ENCODE measurements at places on chromosomes 7 and 10.

DNA sequence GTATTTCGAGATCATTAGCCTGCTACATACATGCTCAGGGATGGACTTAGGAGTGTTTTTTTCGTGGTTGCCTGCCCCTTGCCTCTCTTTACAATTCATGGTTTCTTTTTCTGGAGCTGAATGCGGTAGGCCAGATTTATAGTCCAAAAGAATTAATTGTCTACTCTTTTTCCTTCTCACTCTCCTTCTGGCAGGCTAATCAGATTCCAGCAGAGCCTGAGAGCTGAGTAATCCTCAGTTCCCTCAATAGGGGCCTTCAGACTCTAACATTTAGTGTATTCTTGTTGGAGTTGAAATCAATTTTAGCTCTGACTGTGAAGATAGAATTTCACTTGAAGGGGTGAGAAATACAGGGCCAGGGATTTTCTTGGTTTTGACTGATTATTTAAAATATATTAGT, 16.4 kb downstream of the SORCS3 start:
- no peak for DNase-seq

DNA sequence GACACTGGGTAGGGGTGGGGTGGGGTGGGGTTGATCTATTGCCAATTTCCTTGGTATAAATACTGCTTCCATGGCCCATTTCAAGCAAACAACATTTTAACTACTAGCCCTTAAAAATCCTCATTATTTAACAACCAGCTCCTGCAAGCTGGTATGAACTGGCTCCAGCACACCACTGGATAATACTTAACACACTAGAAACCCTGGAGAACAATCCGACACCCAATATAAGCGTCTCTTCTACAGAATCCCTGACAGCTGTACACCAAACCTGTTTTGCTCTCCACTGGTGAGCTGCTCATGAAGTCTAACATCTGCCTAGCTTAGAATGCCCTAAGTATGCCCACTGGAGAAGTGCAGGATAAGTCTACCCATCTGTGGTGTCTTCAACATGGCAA, 116.8 kb downstream of the HIPK2 start:
- no peak for DNase-seq

DNA sequence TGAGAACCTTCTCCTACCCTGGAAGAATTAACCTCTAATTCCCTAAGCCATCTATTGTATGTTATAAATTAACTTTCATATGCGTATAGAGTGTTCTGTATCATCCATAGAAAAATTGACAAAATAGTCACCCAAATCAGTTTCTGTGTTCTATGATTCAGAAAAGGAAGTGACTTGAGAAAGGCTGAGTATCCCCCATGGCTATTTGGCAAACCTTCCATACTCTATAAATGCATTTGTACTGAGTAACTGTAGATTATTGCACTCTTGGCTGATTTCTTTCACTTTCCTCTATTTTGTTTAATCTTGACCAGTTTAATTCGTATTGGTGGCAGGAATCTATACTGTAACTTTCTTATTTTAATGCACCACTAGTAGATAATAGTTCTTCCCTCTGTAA, 182.2 kb downstream of the HTR7 start:
- DNase-seq, result peak; percentile 57

- peak; percentile 11 for DNase-seq
Measured at GRCh38 chr10:11874568-11875493, 51.7 kb downstream of the PROSER2 start.

DNA sequence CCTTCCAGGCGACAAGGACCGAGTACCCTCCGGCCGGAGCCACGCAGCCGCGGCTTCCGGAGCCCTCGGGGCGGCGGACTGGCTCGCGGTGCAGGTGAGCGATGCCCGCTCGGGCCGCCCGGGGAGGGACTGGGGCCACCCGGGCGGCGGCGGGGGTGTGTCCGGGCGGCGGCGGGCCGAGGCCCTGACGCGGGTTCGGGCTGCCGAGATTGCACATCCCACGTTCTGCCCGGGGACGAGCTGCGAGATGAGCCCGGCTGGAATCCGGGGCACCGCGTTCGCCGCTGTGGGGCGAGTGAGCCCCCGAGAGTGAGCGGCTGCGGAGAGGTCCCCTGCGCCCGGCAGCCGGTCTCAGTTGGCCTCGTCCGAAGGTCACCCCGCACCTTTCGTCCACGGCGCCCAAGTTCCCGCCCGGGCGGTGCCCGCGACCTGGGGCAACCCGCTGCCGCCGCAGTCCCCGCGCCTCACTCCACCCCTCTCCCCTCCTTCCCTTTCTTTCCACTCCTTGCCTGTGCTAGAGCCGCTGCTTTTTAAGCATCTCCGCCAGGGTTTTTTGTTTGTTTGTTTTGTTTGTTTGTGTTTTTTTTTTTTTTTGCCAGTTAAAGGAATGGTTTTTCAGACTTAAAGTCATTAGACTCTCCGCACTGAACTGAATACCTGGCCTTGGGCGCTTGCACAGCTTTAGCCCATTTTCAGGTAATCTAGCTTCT, 515 bp downstream of the RALA start:
- no peak for DNase-seq

All from brain microvascular endothelial cell (primary cell).